ENCODE measurements at places on chromosomes 6 and 20. TPM values are rescaled to one million over a fixed set of nuclear protein-coding genes. Genes with fewer than 3 reads are reported as not detected.

CLPSL1 gene
- not detected for total RNA-seq

HMGCLL1 gene
- total RNA-seq, result not detected

METTL24 gene
- total RNA-seq, result not detected

CLPSL2 gene
- not detected for total RNA-seq

TAAR9 gene
- not detected for total RNA-seq

TMEM200A gene
- total RNA-seq, result 3.4 TPM

DZANK1 gene
- total RNA-seq, result 3.2 TPM

MCCD1 gene
- not detected for total RNA-seq

KIAA1755 gene
- total RNA-seq, result not detected

ARMC12 gene
- 0.90 TPM for total RNA-seq

PTCHD4 gene
- total RNA-seq, result not detected

CST7 gene
- 22.8 TPM for total RNA-seq

COL9A3 gene
- 0.93 TPM for total RNA-seq

RBM24 gene
- not detected for total RNA-seq

CDH22 gene
- not detected for total RNA-seq

PAX1 gene
- total RNA-seq, result not detected

FOXS1 gene
- total RNA-seq, result not detected

HELZ2 gene
- 35.6 TPM for total RNA-seq

SRPK1 gene
- total RNA-seq, result 37.2 TPM
